Amniotic epithelial cell (primary cell): ENCODE measurements at places on chromosomes 5 and 9.

DNA sequence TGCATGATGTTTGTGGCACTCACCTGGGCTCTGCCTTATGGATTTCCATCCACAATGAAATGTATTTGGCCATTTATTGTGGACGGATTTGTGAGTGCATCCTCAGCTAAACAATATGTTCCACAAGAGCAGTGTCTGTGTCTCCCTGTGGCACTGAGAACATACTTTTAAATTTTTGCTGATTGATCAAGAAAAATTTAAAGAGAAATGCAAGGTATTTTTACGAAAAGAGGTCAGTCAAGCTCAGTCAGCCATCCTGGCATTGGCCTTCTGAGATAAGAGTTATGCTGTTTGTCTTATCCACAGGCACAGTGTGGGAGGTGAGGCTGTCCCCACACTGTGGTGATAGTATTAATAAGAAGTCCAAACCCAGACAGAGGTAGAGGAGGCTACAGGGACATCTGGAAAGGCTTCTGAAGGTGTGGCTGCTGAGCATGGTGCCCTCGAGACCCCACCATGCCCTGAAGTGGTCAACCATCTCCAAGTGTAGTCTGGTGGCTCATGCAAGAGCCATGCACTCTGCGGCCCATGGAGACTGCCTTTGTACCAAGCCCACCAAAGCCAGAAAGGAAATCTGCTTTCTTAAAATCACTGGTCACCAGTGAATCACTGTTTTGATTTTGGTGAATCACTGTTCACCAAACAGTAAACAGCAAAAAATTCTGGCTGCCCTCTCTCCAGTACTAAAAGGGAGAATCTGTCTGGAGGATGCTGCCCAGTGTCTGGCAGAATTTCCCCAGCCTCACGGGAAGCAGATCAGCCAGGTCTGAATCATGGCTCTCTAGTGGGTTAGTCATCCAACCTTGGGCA lies 28.8 kb downstream of the SPOCK1 start:
- DNase-seq = peak; percentile 96

GRCh38 chr5:159398936-159399335 lies 68.6 kb upstream of the IL12B start:
- no peak for DNase-seq

- DNase-seq = no peak
Observed at GRCh38 chr9:93259490-93260262, 75.7 kb downstream of the WNK2 start.

DNA sequence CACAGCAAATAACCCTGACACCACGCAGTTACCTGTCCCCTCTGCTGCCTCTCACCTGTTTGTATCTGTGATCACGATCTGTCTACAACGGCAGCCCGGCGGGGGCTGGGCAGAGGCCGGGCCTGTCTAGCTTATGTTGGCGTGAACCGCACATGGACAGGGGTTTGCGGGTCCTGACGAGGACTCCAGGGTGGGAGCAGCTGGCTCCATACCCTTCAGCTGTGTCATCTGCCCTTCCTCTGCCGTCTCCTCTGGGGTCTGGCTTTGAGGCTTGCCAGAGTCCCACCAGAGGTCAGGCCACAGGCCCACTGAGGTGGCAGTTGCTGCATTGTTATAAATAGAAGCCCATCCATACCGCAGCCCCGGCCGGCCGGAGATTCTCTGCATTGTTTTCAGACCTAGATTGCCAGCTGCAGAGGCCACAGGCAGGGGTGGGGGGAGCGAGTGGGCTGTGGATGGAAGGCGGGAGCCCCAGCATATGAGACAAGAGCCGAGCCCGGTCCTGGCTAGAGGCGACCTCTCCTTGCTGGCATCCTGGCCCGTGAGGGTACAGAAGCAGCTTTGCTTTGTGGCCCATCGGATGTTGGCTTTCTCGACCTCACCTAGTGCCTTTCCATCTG lies 37.8 kb downstream of the FAM78A start:
- peak; percentile 47 for DNase-seq

DNA sequence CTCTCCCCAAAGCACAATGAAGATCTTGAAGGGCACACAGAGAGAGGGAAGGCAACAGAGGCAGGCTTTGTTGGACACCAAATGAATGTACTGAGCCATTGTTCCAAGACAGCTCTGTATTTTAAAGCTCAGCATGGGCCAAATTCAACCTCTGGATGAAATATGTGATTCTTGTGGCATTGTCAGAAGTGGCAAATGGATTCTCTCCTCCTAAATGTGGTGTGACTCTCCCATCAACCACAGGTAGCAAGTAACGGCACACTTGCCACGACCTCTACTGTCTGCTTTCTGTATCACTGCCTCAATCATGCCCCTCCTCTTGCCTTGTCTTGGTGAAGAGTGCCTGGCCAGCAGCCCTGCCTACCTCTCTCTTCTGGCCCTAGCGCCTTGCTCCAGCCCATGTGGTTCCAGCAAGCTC lies 6.1 kb upstream of the MOB3B start:
- no peak for DNase-seq

GRCh38 chr9:74303945-74304344 lies 193.2 kb upstream of the RORB start:
- DNase-seq = no peak

GRCh38 chr5:103120607-103121200 lies 603 bp downstream of the PPIP5K2 start:
- peak; percentile 31 for DNase-seq

GRCh38 chr5:98503616-98504015 lies 269.8 kb upstream of the RGMB start:
- no peak for DNase-seq

DNA sequence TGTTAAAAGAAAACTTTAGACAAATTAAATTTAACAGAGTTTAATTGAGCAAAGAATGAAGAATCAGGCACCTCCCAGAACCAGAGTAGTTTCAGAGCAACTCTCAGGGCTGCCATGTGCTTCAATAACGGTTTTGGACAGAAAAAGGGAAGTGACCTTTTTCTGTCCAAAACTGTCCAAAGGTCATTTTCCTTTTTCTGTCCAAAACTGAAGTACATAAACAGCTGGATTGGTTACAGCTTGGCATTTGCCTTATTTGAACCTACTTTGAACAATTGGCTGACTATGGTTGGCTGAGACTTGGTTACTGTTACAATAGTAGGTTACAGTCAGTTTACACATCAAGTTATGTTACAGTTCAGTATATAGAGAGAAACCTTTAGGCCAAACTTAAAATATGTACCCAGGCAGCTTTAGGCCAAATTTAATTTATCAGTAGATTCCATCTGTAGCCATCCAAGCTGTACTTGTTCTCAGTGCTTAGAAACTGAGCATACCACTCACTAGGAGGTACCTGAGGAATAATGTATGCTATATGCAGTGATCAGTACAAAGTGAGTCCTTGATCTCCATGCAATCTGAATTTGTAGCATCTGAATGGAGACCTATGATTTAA lies 44.0 kb downstream of the C9orf85 start:
- no peak for DNase-seq

- DNase-seq = no peak
Observed at GRCh38 chr9:35102465-35102768, 514 bp downstream of the STOML2 start.

- DNase-seq = no peak
Observed at GRCh38 chr5:1778138-1779020, 21.3 kb downstream of the MRPL36 start.
